ENCODE measurements at places on chromosomes 11 and 22. TPM values are rescaled to one million over a fixed set of nuclear protein-coding genes. Genes with fewer than 3 reads are reported as not detected.

CTSF gene
- total RNA-seq: 6.9 TPM

DNA sequence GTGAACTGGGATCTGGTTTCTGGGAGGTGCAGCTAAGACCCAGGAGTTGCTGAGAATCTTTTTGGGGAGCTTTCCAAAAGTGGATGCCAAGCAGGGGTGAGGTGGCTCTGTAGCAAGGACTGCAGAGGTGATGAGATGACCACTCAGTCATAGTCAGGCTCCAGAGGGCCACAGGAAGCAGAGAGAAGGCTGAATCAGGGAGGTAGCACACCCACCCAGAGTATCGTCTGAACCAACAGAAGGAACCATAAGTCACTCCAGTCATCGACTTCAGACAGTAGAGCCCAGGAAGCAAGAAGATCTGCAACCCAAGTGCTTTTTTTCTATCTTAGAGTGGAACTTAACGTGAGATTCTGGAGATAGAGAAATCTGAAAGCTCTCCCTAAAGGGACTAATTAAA is 335.7 kb upstream of the MPPED2 start:
- H3K27me3 ChIP-seq: no peaks in the 10 kb centered on the region
- DNase-seq: no peak
- no peak overlapping the region for H3K4me3 ChIP-seq
- H3K36me3 ChIP-seq: no peaks in the 10 kb centered on the region
- H3K27ac ChIP-seq: no peak overlapping the region

- H3K27ac ChIP-seq: no peak overlapping the region
- DNase-seq: no peak
- no peaks in the 10 kb centered on the region for H3K36me3 ChIP-seq
- H3K4me3 ChIP-seq: no peak overlapping the region
Observed at GRCh38 chr11:70063121-70063520, 15.0 kb upstream of the ANO1 start.

GRCh38 chr11:35141071-35141470 is 2.1 kb downstream of the CD44 start:
- peaks cover 8% of the 10 kb centered on the region for H3K36me3 ChIP-seq
- H3K27ac ChIP-seq: peak overlapping the region; percentile 91
- H3K4me3 ChIP-seq: peak overlapping the region; percentile 100
- no peaks in the 10 kb centered on the region for H3K27me3 ChIP-seq
- no peak for DNase-seq

DNA sequence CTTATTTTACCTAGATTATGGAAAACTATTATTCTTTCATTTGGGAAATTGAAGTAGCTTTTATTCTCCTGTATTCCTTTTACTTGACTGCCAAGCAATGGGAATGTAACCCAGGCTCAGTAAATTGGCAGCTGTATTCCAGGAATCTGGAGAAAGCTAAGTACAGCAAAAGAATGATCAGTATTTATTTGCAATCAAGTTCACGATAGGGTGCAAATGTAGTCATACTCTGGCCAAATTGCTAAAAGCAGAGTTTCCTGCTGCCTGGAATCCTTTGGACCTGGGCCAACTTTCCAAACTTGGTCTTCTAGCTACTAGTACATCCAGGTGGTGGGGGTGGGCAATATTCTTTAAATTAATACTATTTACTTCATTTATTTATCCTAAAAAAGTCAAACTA is 286.0 kb upstream of the CTSC start:
- H3K36me3 ChIP-seq: no peaks in the 10 kb centered on the region
- no peaks in the 10 kb centered on the region for H3K4me1 ChIP-seq
- H3K4me3 ChIP-seq: no peak overlapping the region

DNA sequence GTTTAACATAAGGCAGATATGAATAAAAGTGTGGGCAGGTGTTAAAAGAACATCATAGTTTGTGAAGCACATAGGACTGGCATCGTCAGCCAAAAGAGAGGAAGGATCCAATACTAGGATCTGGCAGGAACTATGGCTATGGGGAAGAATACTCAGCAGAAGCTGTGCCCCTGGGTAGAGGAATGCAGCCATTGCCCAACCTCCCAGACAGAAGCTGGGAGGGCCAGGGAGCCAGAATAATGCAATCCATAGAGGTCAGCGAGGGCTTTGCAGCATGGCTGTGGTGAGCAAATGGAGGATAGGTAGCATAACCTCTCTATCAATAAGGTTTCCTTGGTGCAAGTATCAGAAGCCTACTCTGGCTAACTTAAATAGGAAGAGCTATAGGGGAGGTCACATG is 11.7 kb upstream of the CSTF3 start:
- no peak for DNase-seq
- no peaks in the 10 kb centered on the region for H3K27me3 ChIP-seq
- H3K4me3 ChIP-seq: no peak overlapping the region
- H3K4me1 ChIP-seq: no peaks in the 10 kb centered on the region

All from CD4-positive, CD25-positive, alpha-beta regulatory T cell (primary cell).